ENCODE measurements at places on chromosomes 7 and 10. TPM values are rescaled to one million over a fixed set of nuclear protein-coding genes. Genes with fewer than 3 reads are reported as not detected.

GRCh38 chr10:60260321-60260720 is 129.4 kb downstream of the ANK3 start:
- no peak for DNase-seq

- no peak for DNase-seq
Measured at GRCh38 chr7:36015733-36016132, 137.3 kb upstream of the EEPD1 start.

GRCh38 chr10:69503001-69503895 is 52.0 kb downstream of the TSPAN15 start:
- DNase-seq, result no peak

The LIPK gene
- not detected for total RNA-seq

DNA sequence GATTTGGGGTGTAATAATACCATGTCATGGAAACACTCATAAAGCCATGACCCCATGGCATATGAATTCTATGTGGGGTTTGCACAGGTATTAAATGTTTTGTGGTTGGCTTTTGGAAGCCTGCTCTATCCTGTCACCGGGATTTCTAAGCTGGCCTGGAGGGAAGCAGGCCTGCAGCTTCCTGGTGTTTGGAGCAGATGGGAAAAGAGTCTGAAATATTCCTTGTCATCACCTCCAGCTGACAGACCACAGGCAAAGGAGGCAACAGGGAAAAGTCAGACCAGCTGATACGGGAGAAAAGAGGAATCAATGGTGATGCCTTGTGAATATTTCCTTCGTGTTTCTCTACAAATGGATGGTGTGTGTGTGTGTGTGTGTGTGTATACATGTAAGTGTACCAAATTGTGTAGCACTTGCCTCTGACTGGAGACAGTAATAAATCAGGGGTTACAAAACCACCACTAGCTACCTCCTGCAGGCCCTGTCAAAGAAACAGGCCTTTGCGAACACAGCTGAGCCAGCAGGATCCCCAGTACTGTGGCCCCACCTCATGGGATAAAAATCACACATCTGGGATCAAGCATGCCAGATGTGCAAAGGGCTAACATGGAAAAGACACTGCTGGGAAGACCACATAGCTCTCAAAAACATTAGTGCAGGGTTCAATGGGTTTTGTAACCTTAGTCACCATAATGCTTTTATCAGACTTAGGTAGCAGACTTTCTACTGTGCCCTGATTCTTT is 120.8 kb upstream of the HPS1 start:
- DNase-seq, result no peak
